ENCODE measurements at places on chromosomes 4 and X.

DNA sequence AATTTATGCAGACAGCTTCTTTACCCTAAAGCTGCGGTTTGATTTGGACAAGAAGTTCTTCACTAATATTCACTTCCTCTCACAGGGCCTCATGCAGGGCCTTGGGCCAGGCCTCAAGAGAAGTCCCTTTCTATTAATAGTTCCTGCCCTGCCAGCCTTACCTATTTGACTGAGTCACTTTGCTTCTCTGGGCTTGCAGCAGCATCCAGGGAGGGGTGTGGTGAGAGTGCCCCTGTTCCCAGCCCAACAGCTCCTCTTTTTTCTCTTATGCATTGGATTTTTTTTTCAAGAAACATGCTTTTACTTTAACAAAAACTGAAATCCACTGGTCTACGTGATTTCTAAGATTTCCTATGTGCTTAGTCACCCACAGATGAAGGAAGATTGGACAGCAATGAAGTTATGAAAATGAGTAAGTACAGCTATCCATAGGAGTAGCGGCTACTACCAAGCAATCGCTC is 26.7 kb downstream of the FAM156B start:
- no peak for DNase-seq

- DNase-seq = no peak
Measured at GRCh38 chr4:5824635-5825034, 68.3 kb downstream of the CRMP1 start.

- DNase-seq = no peak
Measured at GRCh38 chrX:127552571-127552970, 499.6 kb downstream of the ACTRT1 start.

- DNase-seq = no peak
Measured at GRCh38 chrX:17608888-17609287, 128.4 kb upstream of the SCML1 start.

- DNase-seq = no peak
Measured at GRCh38 chr4:71396382-71396781, 57.6 kb downstream of the SLC4A4 start.

DNA sequence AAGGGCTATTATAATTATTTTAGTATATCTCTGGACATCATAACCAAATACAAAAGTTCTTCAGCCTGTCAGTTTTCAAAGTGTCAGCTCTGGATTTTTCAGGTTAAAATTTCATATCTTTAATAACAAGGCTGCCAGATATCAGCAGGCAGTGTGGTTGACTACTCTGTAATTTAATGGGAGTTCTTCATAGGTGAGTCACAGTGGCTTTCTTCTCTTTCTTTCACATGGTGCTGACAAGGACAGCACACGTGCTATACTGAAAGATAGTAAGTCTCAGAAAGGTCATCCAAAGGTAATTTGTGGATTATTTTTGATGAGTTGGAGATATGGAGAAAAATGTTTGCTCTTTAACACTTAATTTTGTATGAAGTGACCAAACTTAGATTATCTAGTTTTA is 43.2 kb downstream of the GALNT7 start:
- DNase-seq = no peak

DNA sequence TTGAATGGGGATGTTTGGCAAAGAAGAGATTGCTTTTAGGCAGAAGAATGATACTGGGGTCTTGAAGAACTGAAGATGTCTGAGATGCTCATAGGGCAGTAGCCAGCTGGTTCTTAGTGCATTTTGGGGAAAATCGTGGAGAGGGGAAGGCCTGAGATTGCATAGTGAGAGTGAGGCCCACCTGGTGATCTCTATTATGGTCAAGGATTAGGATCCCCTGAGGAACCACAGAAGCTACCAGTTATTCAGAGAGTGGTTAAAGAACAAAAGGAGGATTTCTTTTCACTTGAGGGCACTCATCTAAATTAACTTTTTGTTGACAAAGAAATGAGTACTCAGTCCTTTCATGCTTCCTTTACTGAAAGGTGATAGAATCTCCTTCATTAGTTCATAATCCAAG is 271.3 kb upstream of the HAND2 start:
- no peak for DNase-seq

GRCh38 chr4:124637321-124637720 is 75.2 kb downstream of the ANKRD50 start:
- no peak for DNase-seq

- DNase-seq = no peak
Measured at GRCh38 chr4:173294444-173294843, 39.7 kb downstream of the HMGB2 start.

- no peak for DNase-seq
Measured at GRCh38 chr4:148515248-148515647, 73.0 kb upstream of the NR3C2 start.

GRCh38 chrX:136179133-136179532 is 31.8 kb downstream of the FHL1 start:
- DNase-seq = no peak

- DNase-seq = no peak
Measured at GRCh38 chr4:104756837-104757236, 262.1 kb upstream of the CXXC4 start.

- DNase-seq = no peak
Measured at GRCh38 chr4:1683261-1683735, 815 bp downstream of the FAM53A start.

- DNase-seq = no peak
Measured at GRCh38 chrX:153887385-153887784, 1.4 kb upstream of the L1CAM start.
